ENCODE measurements at places on chromosomes 11 and 22.

DNA sequence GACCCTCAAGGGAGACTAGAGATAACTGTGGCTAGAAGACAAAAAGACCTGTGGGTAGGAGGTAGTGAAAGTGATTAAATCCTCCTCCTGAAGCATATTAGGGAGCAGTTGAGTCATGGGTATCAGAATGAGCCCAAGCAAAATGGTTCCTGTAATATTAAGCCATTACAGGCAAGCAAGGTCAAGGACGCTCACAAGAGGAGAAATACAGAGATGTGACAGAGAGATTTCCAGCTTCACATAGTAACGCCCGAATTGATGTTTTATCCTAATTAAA lies 77.7 kb downstream of the FAM76B start:
- DNase-seq = no peak

DNA sequence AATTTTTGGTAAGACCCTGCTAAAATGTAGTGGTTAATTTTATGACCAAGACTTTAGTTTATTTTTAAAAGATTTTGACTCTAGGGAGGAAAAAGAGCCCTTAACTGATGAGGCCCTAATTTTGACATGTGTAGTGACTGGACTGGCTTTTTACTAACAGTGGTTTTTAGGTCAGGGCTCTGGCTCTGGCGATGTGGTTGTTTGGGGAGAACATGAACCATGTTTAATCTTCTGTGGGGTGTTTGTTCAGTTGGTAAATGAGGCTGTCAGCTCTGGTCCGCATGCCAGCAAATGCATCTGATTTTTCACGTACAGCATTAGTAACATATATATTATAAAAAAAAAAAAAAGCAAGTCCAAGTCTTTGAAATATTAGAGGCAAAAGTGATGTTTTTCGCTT lies 104.3 kb downstream of the EXT2 start:
- no peak for DNase-seq

- DNase-seq = no peak
Measured at GRCh38 chr11:41346042-41346441, 113.4 kb downstream of the LRRC4C start.

DNA sequence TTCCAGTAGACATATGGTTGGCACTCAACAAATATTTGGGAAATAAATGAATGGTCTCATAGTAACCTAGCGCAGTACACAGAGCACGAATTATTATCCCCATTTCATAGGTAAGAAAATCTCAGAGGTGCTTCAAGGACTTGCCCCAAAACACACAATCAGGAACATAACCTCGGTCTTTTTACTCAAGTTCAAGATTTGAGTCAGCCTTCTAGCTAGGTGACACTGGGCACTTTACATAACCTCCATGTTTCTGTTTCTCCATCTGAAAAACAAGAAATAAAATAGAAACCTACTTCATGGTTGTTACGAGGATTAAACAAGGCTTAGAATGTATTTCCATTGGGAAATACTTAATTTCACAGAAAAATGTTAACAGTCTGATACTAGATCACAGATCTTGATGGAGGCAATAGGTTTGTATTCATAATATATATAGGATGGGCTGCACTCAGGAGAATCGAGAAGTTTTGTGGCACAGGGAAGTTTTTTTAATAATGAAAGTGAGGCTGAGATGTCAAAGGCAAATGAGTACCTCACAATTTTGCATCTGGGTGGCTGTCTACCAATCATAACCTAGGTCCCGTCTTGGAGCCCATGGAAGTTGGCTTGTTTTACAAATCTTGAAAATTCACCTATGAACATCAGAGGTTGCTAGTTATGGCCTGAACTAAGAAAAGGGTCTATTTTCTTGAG lies 147.4 kb upstream of the ZC3H12C start:
- no peak for DNase-seq
